ENCODE measurements at places on chromosomes 5 and 9.

GRCh38 chr5:150398722-150399523 lies 13.8 kb downstream of the CD74 start:
- DNase-seq: peak; percentile 38

GRCh38 chr5:6829150-6829784 lies 116.0 kb downstream of the TENT4A start:
- DNase-seq: peak; percentile 82

DNA sequence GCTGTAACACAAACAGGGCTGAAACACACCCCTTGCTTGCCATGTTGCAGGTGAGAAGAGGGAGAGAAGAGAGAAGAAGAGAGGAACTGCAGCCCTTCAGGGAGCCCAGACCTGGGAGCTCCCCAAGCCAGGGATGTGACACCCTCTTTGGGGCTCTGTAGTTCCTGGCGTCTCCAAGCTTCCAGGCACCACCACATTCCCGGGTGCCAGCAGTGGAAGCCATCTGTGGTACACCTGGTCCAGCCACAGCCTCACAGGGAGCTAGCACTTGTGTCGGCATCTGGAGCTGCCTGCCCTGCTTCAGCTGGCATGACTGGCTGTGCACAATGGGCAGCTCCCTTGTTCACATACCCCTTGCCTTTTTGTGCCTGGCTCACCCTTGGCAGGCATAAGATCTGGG lies 182.1 kb downstream of the DEPDC1B start:
- no peak for DNase-seq

DNA sequence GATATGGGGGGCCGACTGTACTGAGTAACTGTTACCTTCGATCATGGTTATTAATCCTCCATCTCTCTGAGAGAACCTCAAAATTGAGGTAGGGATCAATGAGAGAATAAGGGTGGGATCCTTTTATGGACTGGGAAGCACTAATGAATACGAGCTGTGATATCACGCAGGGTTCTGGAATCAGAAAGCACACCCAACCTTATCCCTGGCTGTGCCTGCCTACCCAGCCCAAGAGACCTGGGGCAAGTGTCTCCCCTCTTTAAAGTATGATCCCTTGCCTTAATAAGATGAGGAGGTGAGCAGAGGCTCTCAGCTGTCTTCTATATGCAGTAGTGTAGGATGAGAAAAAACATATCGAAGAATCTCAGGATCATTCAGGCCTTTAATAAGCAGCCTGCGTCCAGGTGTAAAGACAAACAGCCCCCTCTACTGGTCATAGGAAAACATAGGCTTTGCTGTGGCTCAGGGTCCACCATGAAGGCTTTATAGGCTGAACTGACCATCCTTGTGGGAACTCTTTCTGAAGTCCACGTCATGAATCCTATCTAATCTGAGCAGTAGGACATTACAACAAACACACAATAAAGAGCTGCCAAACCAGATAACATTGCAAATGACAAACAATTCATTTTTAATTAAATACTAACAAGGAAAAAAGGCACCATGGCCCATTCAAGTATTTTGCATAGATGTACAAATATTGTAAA lies 16.8 kb downstream of the NIPAL4 start:
- peak; percentile 42 for DNase-seq

GRCh38 chr5:111948092-111948841 lies 191.3 kb upstream of the NREP start:
- DNase-seq: no peak

- no peak for DNase-seq
Measured at GRCh38 chr9:34671307-34671706, 8.8 kb upstream of the CCL27 start.

DNA sequence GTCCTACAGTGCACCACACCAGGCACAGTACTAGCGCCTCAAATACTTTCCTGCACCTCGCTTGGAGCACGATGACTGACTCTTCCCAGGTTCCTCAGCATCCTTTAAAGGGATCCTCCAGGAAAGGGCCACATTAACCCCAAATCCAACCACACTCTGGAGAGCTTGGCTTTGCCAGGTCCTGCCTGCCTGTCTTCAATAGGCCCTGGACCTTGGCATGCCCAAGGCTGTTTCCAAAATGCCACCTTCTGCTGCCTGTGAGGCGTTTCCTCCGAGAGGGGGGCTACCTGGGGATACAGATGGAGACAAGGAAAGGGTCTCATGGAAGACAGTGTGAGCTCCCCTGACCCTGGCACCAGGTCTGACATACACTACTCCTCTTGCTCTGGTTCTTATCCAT lies 169.9 kb downstream of the DAB2IP start:
- DNase-seq: no peak

GRCh38 chr5:131749138-131749537 lies 47.7 kb downstream of the FNIP1 start:
- DNase-seq: no peak

- no peak for DNase-seq
Measured at GRCh38 chr5:175261037-175261436, 182.9 kb downstream of the DRD1 start.

DNA sequence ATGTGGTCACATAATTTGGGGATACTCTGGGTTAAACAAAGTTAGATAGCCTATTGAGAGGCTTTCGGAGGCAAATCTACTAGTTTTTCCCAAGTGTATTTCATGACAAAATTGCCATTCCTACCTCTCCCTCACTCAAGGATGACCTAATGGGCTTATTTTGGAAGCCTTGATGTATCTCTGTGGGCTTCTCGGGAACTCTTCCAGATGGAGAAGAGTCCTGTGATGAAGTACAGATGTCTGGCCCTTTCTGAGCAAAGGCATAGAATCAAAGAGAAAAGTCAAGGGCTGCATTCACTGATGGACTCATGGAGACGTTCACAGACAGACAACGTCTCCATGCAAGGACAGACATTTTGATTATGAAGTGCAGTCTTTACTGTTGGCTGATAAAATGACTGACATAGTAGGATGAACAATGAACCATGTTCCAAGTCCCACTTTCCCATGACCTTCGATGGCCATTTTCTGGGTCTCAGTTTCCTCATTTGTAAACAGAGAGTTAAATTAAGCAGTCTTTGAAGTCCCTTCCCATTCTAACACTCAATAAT lies 347.2 kb upstream of the CD180 start:
- no peak for DNase-seq

DNA sequence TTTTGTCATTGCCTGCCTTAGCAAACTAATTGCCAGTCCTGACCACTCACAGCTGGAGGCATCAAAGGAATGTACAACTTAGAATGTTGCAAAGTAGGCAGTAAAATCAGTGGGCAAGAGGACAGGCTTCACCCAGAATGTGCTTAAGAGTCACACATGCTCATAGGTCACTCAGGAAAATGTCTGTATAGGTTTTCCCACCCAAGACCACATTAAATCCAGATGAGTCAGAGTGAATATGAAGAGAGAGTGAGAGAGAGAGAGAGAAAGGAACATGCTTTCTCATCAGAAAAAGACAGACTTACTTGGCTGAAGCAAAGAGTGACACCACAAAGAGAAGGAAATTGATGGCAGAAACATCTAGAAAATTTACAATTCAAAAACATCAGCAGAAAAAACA lies 37.9 kb downstream of the PLEKHG4B start:
- DNase-seq: no peak

DNA sequence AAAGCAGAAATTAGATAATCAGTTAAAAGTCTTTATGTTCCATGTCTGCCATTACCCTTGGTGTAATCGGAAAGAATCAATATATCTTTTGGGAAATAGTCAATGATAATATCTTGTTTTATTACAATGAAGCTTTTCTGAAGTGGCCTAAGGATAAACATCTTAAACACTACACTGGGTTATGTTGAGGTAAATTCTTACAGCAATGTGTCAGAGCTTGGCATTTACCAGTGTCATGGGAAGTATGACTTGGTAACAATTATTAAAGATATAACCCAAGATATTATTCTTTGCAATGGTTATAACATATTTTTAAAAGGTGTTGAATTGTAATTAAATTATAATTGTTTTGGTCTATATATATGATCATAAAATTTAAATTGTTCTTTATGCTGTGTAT lies 84.7 kb downstream of the CFAP95 start:
- DNase-seq: no peak

- no peak for DNase-seq
Measured at GRCh38 chr9:121944711-121945191, 148.4 kb downstream of the TTLL11 start.

DNA sequence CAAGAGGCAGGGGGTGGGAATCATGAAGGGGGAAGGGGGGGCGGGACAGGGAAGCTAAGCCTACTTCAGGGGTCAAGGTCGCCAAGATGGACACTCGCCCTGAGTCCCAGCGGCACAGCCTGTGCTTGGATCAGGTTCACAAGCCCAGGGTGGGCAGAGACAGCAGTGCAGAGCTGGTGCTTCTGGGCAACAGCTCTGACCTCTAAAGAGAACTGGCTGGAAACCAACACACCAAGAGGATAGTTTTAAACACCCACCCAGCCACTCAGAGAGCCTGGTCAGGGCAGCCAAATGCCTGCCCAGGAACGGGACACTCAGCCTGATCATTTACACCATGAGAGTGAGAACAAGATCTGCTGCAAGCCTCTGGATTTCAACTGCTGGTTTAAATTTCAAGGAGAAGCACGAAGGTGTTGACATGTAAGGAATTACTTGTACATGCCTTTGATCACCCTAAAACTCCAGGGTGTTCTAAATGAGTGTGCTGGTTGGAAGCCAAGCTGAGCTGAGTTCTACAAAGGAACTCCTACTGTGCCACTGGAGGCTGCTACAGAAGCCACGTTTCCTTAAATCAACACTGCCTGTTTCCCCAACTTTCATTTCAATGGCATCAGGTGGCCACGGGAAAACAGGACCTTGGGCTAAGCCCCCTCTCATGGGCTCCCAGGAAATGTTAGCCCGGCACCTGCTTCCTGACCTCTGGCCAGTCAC lies 91.5 kb downstream of the TTLL11 start:
- DNase-seq: no peak

- no peak for DNase-seq
Measured at GRCh38 chr5:107129051-107129450, 541.7 kb downstream of the EFNA5 start.

DNA sequence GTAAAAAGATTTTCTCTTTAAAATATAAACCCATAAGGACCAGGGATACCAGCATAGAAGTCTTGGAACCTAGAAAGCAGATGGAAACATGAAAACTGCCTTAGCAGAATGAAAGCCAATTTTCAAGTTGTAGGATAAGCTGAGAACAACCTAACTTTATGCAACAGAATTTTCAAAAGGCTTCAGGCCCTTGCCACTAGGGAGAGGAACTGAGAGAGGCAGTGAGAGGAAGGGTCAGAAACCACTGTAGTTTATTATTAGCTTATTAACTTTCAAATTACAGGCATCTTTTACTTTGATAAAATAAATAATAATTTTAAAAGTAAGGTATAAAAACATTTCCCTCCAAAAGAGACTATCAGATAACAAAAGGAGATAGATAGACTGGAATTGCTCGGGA lies 33.4 kb downstream of the FAM81B start:
- DNase-seq: no peak

GRCh38 chr5:147690595-147690994 lies 91.9 kb downstream of the JAKMIP2 start:
- DNase-seq: no peak

DNA sequence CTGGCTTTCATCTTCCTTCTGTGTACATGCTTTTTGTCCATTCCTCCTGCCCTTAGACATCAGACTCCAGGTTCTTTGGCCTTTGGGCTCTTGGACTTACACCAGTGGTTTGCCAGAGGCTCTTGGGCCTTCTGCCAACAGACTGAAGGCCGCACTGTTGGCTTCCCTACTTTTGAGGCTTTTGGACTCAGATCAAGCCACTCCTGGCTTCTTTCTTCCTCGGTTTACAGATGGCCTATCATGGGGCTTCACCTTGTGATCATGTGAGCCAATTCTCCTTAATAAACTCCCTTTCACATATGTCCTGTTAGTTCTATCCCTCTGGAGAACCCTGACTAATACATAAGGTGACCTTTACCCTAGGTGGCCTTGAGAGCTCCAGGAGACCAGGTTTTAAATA lies 189.1 kb upstream of the CCNG1 start:
- DNase-seq: no peak

DNA sequence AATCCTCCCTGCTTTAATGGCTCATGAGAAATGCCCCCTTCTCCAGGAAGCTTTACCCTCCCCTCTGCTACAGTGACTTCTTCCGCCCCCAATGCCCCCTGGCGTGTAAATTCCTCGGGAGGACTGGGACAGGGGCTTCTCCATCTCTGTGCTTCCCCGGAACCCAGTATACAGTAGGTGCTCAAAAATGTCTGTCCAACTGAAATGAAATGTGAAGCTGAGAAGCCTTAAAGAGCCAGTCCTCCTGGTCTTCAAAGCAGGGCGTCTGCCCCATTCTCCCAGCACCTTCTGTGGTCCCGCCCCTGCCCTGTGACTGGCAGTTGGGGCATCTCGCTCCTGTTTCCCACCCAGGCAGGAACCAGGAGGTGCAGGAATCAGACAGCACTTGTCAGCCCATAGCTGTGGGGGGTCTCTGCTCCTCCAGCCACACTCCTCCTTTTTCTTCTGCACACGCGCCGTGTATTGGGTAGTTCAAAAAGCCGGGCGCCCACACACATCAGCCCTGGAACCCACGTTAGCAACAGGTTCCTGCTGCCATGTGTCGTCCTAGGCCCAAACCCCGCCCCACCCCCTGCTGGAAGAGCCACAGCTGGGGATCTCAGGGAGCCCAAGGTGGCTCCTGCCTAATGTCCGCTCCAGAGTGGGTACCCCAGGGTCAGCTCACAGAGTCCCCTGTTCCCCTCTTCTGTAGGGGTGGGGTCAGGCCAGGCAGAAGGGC lies 16.0 kb downstream of the FIBCD1 start:
- DNase-seq: no peak

GRCh38 chr5:64811050-64811640 lies 42.4 kb downstream of the CWC27 start:
- peak; percentile 7 for DNase-seq
